ENCODE measurements at places on chromosomes 2 and 18.

- no peak for DNase-seq
These were observed 591.0 kb downstream of the EPHA4 start for GRCh38 chr2:220980966-220981675.

GRCh38 chr2:83595121-83595690, 863.9 kb downstream of the SUCLG1 start:
- DNase-seq: no peak

- no peak for DNase-seq
These were observed 138.4 kb downstream of the FAM161A start for GRCh38 chr2:61715506-61715905.

DNA sequence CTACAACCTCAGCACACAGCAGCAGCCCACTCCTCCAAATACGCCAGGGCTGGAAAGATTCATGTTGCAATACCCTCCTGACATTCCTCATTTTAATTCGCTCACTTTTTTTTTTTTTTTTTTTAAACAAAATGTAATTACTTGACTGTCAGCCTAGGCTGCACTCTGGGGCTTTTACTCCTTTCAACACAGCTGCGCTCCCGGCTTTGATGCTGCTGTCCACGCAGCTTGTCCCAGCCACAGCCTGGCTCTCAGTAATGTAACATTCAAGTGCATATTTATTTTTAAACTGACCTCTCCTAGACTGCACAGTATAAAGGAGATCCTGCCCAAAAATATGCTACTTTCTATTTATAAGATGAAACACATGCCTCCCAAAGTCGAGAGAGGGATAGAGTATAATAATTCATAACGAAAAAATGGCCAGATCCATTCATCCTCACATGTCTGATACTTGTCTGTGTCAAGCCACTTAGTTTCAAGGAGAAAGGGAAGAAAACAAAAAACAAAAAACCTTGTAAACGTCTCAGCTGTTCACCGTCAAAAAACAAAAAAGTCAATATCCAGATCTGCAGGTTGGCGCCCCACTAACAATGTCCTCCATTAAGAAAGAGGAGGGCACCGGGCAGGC, 949 bp downstream of the CDC42EP3 start:
- no peak for DNase-seq

GRCh38 chr2:159963700-159964099, 98.7 kb downstream of the PLA2R1 start:
- DNase-seq: no peak

DNA sequence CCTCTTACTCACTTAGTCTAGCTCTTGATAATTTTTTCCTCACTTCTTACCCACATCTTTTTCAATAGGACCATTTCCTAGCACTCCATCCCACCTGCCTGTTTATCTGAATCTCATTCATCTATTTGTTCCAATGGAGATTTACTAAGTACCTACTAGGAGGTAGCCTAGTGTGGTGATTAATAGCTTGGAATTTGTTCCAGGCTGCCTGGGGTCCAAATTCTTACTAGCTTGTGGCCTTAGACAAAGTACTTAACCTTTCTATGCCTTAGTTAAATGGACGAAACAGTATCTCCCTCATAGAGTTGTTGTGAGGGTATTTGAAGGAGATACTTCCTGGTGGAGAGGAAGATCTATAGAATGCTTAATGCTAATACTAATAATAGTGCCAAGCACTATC, 42.9 kb upstream of the SERTAD2 start:
- no peak for DNase-seq

All from NCI-H2081 treated with DMSO at 0.1 percent for 48 hours (cell line).